Cardiac muscle cell (in vitro differentiated cells and primary cell): ENCODE measurements at places on chromosomes 4 and X. TPM values are rescaled to one million over a fixed set of nuclear protein-coding genes. Genes with fewer than 3 reads are reported as not detected.

DNA sequence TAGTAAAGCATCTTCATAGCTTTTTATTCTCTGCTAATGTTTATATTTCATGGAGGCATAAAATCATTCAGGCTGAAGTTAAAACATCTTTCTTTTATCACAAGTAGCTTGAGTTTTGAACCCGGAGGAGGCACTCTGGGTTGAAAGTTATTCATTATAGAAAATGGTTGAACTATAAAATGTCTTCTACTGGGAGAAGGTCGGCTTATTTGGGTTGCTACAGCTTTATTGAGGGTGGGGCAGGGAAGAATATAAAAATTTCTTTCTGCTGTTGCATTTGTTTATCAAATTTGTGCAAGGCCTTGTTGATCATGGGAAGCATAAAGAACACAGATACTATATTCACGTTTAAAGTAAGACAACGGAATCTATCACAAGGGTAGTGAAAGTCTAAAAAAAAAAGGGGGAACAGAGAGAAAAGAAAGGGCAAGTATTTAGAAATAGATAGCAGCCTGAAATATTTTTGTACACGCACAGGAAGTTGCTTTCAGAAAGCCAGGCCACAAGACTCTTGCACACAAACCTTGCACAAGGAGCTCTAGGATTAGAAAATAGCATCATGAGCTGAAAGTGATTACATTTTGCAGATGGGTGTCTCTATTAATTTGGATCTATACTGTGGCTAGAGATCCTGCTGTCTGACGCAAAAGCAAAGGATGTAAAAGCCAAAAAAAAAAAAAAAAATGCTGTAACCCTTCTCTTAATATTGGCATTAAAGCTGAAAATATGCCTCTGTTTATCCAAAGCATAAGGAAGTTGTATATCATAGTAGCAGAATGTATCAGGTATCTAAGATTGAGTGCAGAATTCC is 37.2 kb upstream of the FAM9C start:
- peak; percentile 66 for DNase-seq

GRCh38 chrX:7019555-7019954 is 128.0 kb upstream of the STS start:
- no peak for DNase-seq

- no peak for DNase-seq
These were observed 16.3 kb downstream of the FAM47E start for GRCh38 chr4:76267811-76268210.

GRCh38 chr4:74933562-74934015 is 673 bp downstream of the PARM1 start:
- peak; percentile 14 for DNase-seq

DNA sequence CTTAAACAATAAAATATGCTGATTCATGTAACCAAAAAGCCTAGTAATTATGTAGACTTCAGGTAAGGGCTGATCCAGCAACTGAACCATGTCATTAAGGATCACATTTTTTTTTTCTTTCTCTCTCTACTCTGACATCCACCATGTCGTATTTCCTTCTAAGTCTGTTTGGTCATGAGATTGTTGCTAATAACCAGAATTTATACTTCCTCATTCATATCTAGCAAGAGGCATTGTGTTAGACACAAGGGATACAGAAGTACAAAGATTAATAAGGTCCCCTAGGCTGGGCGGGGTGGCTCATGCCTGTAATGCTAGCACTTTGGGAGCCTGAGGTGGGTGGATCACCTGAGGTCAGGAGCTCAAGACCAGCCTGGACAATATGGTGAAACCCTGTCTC is 24.1 kb downstream of the PHEX start:
- no peak for DNase-seq

- DNase-seq, result peak; percentile 22
These were observed 82.1 kb downstream of the SLC39A8 start for GRCh38 chr4:102263024-102263787.

DNA sequence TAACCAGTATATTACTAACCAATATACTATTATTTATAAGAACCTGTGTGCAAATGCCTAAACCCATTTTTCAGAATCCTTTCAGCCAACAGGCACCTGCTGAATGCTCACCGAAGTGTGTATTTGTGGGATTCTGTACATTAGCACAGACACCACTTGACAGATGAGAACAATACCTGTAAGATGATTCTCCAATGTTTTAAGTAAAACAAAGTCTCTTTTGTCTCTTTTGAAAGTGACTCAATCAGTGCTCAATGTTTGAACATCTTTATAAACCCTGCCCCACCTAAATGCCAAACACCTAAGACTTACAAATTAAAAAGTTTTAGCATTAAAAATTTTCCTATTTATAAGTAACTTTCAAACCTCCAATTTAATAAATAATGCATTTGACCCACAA is 763 bp downstream of the ASB9 start:
- no peak for DNase-seq

- DNase-seq, result no peak
These were observed 1037.0 kb upstream of the SLIT2 start for GRCh38 chr4:19214591-19215186.

DNA sequence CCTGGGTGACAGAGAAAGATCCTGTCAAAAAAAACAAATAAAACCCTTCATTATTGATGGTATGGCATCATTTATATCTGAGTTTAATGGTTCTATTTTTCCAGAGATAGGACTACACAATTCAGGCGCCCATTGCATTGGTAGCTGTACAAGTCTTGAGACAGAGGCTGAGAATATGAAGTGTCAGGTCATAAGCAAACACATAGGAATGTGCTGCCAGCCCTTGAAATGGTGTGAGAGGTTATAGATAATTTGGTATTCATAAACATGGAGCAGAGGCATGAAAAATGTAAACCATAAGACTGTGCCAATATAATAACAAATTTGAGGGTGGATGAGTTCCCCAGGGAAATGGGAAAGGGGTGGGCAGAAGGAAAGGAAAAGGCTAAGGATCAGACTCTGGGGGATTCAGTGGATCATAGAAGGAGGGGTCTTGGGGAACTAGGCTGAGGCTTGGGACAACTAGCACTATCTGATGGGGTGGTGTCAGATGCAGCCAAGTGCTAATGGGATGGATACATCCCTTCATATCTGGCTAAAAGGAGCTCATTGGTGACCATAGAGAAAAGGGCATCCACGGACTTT is 50.8 kb downstream of the MAOA start:
- no peak for DNase-seq

SRPK3 gene
- total RNA-seq, result not detected in 2 replicates

SSX3 gene
- total RNA-seq, result not detected in 2 replicates

ENPEP gene
- total RNA-seq, result 2.7 and 5.5 TPM in 2 replicates

HAND2 gene
- total RNA-seq, result 352 and 607 TPM in 2 replicates

CT47B1 gene
- not detected in 2 replicates for total RNA-seq
